ENCODE measurements at places on chromosomes 16 and 17.
A peak's percentile ranks its signal among the peaks of the same experiment; 100 is the strongest.

- no peak for DNase-seq
These were observed 80.9 kb upstream of the C17orf78 start for GRCh38 chr17:37294888-37295287.

DNA sequence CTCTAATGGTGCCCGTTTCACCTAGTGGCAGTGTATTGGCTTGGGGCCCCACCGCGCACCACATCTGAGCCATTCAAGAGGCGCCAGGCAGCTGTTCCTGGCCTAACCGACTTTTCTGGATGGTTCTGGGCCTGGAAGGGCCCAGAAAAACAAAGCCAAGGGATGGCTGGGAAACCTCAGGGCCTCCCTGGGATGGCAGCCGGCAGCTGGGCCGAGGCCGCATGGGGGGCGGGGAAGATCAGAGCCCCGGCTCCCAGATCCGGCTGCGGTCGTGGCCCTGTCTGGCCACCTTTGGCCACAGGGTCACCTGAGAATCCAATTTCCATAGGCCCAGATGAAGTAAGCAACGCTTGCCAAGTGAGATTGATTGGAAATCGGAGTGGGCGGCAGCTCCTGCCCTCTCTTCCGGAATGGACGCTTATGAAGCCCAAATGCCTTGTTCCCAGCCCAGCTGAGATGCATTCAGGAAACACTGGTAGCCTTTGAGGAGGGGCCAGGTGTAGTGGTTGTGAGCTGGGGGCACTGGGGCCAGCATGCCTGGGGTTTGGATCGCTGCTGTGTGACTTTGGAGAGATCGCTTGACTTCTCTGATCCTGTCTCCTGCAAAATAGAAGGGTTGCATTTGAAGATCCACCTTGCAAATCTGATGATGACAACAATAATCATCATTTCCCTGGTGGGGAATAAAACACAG, 163.8 kb upstream of the GSE1 start:
- peak; percentile 90 for DNase-seq

DNA sequence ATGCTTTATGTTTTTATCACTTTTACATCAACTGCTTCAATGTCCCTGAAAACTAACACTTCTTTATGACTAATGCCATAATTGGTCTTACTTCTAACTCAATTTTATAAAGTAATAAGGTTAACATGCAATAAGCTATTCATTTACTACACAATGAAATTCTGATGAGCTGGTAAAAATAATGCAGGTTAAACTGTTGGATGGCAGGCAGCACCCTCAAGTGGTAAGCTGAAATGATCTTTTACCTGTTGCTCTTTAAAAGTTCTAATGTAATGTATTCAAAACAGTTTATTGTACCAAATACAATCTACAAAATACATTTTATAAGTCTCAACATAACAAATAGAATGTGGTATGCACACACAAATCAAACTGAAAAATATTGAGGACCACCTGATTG, 1280.3 kb downstream of the CDH8 start:
- DNase-seq, result no peak

DNA sequence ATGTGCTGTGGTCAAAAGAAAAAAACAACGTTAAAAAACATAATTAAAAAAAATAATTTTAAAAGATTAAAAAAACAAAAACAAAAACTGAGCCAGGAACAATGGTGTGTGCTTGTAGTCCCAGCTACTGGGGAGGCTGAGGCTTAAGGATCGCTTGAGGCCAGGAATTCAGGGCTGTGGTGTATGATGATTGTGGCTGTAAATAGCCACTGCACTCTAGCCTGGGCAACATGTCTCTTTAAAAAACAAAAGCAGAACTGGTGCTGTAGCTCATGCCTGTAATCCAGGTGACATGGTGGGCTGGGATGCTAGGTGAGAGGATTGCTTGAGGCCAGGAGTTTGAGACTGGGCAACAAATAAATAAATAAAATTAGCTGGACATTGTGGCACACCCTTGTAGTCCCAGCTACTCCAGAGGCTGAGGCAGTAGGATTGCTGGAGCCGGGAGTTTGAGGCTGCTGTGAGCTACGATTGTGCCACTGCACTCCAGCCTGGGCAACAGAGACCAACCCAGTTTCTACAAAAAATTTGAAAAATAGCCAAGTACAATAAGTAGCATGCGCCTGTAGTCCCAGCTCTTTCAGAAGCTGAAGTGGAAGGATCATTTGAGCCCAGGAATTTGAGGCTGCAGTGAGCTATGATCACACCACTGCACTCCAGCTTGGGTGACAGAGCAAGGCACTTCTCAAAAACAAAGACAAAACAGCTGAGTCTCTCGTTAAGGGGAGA, 43.6 kb downstream of the NFATC3 start:
- DNase-seq, result no peak

DNA sequence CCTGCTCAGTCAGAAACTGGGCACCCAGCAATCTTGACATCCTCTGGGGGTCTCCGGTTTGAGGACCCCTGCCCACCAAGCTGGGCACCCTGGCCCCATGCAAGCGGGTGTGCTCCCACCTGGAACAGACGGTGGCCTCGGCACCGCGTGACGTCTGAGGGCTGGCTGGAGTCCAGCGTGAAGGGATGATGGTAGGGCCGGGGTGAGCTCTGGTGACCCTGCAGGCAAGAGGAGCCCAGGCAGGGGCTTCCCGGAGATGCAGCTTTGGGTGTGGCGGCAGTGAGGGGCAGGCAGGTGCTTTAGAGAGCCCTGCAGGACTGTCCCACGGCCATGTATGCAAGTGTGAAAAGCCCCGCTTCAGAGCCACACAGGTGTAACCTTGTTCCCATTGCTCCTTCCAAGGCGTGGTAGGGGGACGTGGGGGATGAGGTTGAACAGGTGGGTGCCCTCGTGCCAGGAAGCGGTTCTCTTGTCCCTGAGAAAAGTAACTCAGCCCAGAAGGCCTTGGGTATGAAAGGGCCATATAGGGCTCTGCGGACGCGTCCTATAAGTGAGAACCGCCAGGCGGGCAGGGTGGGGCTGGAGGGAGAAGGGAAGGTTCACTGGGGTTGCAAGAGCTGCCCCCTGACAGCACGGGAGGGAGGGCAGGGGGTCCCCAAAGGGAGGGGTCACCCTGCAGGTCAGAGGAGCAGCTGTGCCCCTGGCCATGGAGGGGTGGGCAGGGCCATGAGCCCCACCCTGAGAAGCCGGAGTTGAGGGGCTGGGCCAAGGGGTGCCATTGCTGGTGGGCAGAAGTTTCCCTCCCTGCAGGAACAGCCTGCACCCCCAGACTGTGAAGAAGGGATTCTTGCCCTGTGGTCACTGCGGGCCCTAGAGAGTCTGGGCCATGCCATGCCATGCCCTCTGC, 9.2 kb downstream of the RGS11 start:
- DNase-seq, result no peak

DNA sequence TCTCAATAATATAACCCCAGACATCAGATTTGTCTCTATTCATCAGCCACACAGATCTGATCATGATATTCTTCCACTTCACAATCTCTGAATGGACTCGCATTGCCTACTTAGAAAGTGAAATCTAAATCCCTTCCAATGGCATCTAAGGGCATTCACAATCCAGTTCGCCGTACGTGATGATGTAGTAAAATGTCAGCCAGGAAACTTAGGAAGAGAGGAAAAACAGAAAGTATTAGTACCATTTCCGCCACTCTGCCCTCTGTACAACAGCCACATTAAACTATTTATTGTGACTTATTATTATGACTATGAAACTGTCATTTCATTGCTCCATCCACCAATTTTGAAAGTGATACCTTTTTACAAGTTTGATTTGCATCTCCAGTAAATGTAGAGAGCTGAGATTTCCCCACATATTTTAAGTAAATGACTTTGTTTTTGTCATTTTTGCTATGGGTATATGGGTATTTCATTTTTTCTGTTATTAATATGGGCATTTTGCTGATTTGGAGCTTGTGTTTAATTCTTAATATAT, 69.4 kb upstream of the SMIM36 start:
- DNase-seq, result no peak

DNA sequence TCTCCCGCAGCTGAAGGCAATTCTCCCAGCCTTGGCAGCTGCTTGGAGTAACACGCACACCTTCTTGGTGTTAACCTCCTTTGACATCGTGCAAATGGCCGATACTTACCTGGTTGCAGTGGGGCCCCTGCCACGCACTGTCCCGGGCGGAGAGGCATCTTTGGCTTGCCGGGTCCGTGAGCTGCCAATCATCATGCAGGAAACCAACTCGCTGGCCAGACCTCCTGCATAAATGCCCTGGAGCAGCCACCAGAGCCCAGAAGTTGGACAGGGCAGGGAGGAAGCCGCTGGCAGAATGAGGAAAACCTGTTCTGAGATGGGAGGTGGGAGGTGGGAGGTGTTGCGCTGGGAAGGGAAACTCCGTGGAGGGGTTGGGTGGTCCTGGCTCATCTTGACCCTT, 41.7 kb upstream of the CREBBP start:
- no peak for DNase-seq

DNA sequence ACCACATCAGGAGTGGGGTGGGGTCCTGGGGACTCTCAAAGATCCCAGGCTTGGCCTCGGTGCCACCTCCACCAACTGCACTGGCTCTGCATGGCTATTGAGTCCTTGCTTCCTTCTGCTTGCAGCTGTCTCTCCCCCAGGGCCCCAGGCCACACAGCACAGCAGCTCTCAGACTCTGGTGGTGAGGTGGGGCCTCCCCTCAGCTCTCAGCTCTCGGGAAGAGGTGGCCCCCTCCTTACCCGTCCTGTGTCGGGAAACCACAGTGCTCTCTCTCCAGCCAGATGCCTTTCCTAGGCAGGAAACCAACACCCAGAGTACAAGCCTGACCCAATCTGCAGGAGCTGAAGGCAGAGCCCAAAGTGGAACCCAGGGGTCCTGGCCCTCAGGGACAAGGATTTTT, 18.5 kb downstream of the SRCIN1 start:
- no peak for DNase-seq

- no peak for DNase-seq
These were observed 8.7 kb downstream of the POLR2C start for GRCh38 chr16:57471209-57471608.

- DNase-seq, result peak; percentile 8
These were observed 45.0 kb upstream of the NACA2 start for GRCh38 chr17:61635913-61636432.

DNA sequence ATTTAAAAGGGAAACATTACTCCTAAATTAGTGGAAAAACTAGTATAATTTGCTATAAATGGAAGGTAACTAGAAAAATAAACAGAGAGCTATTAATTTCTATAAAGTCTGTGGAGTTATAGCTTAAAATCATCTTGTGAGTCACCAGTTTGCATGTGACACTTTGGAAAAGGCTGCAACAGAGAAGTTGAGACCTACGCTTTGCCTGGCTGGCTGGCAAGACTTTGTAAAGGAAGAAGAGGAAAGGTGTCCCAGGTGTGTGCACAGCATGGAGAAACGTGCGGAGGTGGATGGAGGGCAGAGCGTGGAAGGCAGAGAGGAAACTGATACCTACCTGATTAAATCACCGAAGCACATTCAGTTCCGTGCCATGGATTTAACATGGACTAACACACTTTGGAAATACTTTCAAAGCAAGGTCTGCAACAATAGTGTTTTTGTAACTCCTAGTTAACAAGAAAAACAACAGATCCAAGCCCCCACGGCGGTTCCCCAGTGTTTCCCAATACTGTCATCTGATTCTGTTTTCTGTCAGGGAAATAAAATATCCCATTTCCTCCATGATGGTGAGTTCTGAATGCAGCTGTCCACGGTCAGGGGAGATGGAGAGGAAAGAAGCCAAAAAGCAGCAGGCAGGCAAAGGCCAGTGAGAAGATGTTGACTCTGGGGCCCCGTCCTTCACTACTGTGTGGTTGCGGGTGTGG, 134.8 kb downstream of the XYLT1 start:
- no peak for DNase-seq

DNA sequence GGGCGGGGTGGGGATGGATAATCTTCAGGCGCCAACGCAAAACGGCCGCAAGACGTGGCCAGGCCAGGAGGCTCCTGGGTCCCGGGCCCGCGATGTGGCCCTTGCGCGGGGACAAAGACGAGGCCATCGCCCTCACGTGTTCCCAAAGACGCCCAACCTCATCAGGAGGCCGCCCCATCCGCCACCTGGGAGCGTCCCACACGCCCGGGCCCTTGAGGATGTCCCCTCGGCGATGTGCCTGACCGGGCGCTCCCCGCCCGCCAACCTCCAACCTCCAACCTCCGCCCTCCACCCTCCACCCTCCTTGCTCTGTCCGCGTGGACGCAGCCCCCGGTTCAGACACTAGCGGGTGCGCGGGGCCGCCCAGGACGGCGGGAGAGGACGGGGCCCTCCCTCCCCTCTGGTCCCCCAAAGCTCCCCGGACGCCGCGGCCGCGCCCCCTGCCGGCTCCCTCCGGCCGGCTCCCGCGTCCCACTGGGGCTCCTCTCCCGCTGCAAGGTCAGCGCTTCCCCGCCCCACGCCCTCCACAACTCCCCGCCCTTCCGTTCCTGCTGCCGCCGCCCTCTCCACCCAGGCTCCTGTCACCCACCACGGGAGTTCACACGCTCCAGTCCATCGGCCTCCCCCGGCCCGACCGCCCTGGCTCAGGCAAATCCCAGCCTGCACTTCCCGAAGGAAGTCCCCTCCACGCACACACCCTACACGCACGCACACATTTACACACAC, 250.8 kb upstream of the RPL38 start:
- peak; percentile 61 for DNase-seq

GRCh38 chr16:71573387-71574094, 3.4 kb downstream of the TAT start:
- DNase-seq, result no peak

GRCh38 chr17:50505591-50506130, 2.6 kb upstream of the MYCBPAP start:
- DNase-seq, result no peak

DNA sequence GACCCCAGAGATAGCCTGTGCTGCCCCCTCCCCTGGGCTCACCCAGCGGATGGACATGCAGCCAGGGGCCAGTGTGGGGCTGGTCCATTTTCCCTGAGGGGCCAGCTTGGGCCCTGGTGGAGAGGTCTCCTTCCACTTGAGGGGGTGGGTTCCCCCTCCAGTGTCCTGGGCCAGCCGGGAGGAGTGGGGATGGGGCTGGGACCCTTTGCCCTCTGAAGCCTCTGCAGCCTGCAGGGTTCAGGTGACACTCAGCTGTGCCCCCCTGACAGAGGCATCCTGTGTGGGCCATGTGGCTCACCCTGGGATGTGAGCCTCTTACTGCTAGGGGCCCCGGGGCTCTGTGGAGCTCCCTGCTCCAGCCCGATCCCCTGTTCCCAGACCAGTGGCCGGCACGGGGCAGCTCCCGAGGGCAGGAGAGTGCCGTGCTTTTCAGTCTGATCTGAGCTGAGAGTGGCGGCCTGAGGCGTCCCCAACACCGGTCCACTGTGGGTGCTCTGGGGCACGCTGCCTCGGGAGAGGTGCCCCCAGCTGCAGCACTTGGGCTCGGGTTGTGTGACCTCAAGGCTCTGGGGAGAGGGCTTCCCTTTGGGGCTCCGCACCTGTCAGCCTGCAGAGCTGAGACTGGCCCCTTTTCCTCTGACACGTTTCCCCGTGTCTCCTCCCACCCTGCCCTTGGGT, 439 bp upstream of the GNG13 start:
- DNase-seq, result no peak

GRCh38 chr16:65767125-65767524, 599.4 kb upstream of the CDH5 start:
- DNase-seq, result no peak

Measured in NCI-H510A (cell line).